ENCODE measurements at places on chromosomes 3 and 15.
A peak's percentile ranks its signal among the peaks of the same experiment; 100 is the strongest.

DNA sequence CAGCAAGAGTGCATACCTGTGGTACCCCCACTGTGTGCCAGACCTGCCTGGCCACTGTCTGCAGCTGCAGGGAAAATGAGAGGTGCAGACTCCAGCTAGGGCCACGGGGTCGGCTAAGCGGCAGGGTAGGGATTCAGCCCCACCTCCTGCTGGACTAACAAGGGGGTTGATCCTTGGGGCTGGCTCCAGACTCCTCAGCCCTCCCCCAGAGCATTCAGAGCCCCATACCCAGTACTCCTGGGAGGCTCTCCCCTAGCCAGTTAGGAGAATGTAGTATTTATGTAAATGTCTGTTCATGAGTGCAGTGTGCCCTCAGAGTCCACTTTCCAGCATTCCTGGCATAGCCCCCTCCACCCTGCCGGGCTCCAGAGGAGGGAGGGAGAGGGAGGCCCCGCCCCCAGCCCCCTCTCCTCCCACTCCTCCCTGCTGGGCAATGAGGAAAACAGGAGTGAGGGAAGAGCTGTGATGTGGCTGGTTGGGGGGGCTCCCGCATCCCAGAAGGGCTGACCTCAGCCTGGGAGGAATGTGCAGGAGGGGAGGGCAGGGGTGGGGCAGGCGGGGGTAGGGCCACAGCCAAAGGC lies 4.5 kb upstream of the SEMA3B start:
- DNase-seq, result no peak

DNA sequence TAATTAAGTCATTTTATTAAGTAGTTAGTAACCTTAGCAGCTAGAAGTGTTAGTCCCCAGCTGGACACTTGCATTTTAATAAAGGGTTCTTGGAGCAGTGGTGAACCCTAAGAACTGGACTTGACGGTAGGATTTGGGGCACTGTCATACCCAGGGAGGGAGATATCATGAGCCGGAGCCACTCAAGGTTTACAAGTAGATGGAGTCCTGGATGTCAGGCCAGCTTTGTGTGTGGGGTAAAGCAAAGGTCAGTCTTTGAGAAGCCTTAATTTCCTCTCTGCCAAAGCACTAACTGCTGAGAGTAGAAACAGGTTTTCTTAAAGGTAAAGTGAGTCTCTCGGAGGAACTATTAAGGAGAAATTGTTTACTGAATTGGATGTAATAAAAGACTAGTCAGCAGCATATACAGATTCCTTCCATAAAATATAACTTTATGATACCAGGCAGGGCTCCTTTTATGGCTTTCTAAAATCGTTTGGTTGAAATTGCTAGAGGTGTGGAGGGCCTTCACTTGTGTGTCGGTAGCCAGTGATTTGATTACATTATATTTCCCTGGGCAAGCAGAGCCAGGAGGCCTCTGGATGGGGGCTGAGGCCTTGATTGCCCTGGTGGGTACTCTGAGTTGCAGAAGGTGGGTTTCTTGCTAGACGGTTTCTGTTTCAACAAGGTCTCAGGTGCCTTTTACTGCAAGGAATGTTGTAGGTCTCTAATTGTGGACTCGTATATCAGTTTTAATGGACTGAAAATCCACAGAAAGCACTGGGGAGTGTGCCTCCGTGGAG lies 23.1 kb downstream of the SQOR start:
- no peak for DNase-seq

- DNase-seq, result no peak
These were observed 76.6 kb downstream of the CNTN3 start for GRCh38 chr3:74537857-74538256.

DNA sequence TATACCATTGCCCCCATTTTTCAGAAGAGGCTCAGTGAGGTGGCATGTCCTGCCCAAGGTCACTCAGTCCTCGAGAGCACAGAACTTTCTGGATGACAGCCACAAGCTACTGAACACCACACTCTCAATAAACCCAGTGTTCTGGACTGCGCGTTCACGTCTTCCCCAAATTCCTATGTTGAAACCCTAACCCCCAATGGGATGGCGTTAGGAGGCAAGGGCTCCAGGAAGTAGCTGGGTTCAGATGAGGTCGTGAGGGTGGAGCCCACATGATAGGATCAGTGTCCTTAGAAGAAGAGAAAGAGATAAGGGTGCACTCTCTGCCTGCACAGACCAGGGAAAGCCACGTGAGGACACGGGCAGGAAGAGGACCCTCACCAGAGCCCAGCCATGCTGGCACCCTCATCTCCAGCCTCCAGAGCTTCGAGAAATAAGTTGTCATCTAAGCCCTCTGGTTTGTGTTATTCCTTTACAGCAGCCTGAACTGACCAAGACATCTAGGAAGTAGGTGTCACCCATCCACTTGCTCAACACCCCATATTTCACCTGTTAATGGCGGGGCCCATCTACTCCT lies 324.0 kb downstream of the UACA start:
- DNase-seq, result no peak

DNA sequence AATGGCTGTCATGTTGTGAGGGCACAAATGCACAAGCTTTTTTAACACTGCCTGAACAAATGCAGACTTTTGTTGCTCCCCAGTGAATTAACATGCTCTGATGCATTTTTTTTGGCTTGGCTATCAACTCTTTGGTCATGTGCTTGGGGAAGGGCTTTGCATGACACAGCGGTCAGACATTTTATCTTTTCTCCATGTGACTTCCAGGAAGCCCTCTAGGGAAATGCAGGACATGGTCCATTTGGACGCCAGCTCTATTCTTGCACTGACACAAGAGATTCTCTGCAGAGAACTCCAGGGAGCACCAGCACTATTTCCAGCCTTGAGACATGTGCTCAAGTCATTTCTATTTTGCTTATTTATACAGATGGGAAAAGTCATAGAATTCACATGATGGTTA lies 46.2 kb downstream of the NEK11 start:
- DNase-seq, result no peak

DNA sequence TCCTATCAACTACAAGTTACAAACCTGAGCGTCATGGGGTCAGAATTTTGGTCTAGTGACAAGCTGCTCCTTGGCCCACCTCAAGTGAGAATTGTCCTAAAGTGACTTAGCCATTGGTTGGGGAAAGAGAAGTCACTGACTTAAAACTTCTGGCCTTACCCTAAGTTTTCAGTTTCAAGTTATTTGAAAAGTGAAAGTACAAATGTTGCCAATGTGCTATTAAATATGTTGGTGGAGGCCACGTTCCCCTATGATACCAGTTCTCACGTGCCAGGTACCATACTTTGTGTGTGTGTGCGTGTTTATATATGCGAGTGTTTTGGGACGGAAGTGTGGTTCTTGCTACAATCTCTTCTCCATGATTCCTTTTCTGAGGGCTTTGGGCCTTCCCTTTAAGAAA lies 22.6 kb upstream of the RASGRP1 start:
- DNase-seq, result no peak

DNA sequence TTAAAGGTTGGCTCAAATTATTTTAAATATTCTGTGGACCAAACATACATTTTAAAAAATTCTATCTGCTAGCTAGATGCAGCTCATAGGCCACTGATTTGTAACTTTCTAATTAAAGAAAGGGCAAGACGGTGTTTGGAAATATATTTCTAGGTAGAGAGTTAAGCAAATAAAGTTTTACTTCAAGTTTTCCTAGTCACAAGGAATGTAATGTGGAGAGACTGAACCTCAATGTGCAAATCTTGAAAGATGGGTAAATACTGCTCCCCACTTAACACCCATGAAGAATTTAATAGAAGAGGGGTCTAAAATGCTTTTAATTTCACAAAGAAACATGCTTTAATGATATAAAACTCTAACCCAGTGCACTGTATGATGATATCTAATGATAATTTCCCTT lies 175.2 kb downstream of the TIGIT start:
- no peak for DNase-seq

DNA sequence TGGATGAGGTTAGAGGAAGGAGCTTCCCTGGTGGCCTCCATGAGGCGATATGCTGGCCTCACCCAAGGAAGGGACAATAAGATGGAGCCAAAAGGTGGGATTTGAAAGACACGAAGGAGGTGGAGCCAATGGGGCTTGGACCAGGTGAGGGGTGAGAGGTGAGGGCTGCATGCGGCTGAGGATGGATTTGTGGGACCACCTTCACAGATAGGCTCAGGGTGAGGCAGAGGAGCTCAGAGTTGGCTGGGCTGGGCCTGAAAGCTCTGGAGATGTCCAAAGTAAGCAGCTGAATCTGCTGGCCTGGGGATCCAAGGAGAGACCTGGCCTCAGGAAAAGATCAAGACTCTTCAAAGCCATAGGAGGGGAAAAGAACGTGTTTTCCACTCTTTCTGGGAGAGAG lies 49.8 kb downstream of the EXOG start:
- no peak for DNase-seq

DNA sequence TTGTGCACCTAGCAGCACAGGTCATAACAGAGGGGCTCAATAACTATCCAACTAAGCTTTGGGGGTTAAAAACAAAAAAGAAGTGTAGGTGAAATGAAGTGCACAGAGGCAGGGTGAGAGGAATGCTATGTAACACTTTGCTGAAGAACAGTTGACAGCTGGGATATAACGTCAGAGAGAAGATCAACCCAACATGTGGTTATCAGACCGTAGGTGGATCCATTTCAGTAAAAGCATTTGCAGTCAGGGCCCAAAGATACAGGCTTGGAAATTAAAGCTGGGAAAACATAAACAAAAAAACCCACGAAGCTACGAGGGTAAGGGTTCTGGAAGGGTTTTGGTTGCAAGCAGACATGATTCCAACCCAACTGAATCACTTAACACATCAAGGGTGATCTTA lies 377.5 kb upstream of the NR2F2 start:
- DNase-seq, result no peak

DNA sequence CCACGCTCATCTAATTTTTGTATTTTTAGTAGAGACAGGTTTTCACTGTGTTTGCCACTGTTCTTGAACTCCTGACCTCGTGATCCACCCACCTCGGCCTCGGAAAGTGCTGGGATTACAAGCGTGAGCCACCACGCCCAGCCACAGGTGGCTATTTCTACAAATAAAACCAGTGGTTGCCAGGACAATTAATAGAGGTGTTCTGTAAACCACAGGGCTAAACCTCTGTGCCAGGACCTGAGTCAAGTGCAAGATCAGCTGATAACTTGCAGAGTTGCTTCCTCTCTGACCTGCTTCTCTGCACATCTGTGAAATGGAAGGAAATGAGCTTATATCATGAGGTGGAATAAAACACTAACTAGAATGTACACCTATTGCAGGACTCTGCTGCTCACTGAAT lies 72.8 kb downstream of the CD200R1L start:
- DNase-seq, result peak; percentile 59

GRCh38 chr15:69513986-69514385 lies 61.4 kb downstream of the RPLP1 start:
- no peak for DNase-seq

Measured in activated CD4-positive, alpha-beta T cell treated with anti-CD3 and anti-CD28 coated beads, Interleukin-10, Interleukin-2, amounts not matched to agents 100 ng/mL and 50 ng/mL, durations not matched to agents 16 hours and 8 hours (primary cell).